Daoy (cell line): ENCODE measurements at places on chromosomes 1 and 21. TPM values are rescaled to one million over a fixed set of nuclear protein-coding genes. Genes with fewer than 3 reads are reported as not detected.
A peak's percentile ranks its signal among the peaks of the same experiment; 100 is the strongest.

Gene PTPN22
- total RNA-seq, result 1.5 and 4.1 TPM in 2 replicates

GRCh38 chr1:220786057-220786336 lies 716 bp upstream of the MTARC1 start:
- no peak for DNase-seq

Gene GJB5
- not detected in 2 replicates for total RNA-seq

DNA sequence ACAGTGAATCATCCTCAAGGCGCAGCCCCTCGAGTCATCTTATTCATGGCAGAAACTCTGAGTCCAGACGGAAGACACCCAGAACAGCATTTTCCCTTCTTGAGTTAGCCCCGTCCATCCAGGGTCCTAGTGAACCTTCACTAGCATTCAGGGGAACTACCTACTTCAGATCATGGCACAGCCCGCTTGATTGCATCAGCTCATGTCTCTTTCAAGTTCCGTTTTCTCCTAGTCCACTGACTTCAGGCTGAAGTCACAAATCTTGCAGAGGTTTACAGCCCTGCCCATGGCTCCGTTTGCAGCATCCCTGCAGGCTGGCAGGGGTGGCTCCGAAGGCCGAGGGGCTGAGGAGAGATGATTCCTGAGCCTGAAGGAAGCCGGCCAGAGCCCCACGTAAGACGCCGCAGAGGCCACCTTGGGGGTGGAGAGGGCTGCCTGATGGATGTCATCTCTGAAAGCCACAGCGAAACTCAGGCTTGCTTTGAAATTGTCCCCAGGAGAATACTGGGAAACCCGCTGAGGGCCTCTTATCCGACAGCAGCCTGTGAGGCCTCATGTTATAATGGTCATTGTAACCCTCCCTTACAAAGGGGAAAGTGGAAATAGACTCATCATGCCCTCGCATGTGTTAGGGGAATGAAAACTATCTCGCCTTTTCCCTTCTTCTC lies 310.2 kb upstream of the AJAP1 start:
- no peak for DNase-seq

Gene PMVK
- 3.8 and 5.7 TPM in 2 replicates for total RNA-seq

DNA sequence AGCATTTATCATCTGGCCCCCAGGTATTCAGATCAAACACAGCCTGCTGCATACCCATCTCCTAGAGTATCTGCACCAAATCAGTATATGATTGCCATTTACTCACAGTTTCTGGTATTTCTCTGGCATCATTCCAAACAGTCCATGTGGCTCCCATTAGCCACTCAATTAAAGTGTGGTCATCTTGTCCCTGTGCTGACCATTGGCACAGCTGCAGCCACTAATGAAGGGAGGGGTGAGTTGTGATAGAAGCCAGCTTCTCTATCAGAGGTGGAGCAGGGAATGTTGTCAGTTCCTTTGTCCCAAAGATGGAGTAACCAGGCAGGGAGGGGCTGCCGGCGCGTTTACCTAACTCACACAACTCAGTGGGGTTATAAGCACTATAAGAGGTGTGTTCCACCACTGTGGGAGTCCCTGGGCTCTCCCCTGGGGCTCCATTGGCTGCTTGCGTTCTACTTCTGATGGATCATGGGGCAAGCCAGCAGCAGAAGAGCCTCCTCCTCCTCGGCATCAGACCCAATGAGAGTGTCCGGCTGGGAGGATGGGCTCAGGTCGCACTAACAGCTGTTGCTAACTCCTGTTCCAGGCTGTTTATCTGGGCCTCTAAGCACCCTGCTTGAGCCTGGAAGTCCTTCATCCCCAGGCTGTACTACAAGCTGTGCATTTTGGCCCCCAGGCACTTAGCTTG lies 108.6 kb downstream of the GDAP2 start:
- peak; percentile 18 for DNase-seq

DNA sequence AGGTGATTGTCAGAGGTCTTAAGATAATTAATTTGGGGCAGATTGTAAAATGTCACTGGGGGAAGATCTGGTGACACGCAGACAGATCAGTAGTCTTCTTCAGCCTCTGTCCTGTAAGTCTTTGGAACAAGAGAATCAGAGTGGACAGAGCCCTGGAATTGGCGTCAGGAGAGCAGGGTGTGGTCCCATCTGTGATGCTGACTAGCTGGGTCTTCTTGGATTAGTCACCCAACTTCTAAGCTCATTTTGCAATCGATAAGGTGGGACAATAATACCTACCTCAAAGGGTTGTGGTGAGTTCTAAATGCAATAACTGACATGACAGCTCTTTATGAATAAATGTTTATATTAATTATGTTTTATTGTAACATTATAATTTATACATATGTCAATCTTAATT lies 4.8 kb downstream of the FASLG start:
- DNase-seq, result no peak

DNA sequence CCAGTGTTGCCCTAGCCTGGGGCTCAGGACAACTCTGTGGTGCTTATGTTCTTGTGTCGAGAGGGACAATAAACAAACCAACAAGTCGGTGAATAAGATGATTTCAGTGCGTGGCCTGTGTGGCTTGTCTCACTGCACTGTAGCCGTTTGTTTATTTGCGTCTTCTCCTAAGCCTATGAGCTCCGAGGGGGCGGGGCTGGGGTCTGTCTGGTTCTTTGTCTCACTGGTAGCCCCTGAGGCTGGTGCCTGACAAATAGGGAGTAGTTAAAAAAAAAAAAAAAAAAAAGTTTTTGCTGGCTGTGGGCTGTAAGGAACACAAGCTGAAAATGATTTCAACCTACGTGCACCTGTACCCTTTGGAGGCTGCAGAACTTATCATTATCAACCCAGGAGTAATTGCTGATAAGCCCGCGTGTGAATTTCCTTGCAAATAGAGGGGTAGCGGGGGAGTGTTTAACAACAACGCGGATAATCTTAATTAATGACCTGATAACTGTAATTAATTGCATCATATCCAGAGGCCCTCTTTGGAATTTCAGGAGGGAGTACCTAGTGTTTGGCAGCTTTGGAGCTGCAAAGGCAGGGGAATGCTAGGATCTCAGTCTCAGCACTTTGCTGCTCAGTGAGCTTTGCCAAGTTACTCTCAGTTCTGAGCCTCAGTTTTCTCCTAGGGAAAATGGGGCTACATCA lies 925 bp upstream of the ARHGEF10L start:
- DNase-seq, result no peak

DNA sequence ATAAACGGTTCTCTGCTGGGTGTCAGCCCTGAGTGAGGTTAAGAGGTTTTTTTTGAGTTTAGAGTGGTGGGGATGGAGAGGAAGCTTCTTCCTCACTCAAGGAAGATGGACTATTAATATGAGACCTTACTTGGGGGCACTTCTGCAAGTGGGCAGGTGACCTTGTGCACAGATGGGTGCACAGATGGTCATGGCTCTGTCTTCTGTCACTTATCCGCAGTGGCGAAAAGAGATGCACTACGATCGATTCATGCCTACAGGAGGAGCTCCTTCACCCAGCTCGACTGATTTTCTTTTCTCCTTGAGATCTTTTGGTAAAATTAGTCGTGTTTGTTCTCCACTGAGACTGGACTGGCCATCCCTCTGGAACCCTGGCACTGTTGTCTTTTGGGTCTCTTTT lies 22.9 kb upstream of the CYYR1 start:
- no peak for DNase-seq

Gene RIMKLA
- total RNA-seq, result 3.0 and 3.7 TPM in 2 replicates

DNA sequence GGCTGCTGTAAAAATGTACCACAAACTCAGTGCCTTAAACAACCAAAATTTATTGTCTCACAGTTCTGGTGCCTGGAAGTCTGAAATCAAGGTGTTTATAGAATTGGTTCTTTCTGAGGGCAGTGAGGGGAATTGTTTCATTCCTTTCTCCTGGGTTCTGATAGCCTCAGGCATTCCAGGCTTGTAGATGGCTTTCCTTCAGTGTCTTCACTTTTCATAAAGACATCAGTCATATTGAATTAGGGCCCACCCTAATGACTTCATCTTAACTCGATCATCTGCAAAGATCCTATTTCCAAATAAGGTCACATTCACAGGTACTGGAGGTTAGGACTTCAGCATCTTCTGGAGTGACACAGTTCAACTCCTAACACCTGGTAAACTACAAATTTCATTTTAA lies 15.0 kb downstream of the CDKN2C start:
- DNase-seq, result no peak

DNA sequence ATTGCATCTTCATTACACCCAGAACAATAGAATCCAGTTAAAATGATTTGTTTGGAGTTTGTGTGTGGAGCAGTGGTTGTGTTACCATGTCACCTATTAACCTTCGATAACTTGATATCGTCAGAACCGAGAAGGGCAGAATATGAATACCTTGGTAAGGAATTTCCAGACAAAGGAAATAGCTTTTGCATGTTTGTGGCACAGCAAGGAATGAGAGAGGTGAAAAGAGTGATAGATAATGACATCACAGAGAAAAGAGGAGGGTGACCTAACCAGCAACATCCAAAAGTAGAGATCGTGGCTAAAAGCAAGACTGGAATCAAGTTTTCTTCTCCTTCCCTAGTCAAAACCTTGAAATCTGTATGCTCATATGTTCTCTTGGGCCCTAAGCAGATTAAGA lies 244.6 kb upstream of the NEGR1 start:
- DNase-seq, result no peak

GRCh38 chr1:231159202-231159962 lies 2.5 kb upstream of the TRIM67 start:
- no peak for DNase-seq

DNA sequence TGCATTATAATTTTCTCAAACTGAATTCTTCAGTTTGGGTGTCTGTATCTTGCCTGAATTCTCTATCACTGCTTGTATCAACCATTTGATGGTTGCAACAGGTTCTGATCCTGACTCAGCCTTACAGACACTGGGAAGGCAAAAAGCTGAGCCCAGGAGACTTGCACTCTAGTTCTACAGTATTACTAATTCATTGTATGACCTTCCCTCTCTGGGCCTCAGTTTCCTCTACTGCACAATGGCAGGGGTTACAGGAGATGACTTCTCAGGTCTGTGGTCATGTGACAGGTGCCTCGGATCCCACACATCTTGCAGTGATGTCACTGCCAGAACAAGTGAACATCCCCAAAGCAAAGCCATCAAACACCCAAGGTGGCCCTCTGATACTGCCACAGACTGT lies 38.7 kb downstream of the RRAGC start:
- DNase-seq, result no peak

DNA sequence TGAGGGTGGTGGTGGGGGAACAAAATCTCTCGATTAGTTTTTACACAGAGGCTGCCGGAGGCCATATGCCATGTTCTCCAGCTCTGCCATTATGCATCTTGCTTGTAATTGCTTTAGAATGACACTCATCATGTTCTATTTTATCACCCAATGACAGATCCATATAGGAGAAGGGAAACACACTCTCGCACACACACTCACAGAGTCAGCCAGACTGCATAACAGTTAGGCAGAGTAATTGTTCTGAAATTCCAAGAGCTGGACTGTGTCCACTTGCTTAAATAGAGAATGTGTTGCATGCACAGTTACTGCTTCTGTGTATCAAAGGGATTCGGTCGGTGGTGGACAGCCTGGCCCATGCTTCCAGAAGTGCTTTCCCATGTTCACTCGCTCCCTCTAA lies 30.6 kb downstream of the KCND3 start:
- no peak for DNase-seq

DNA sequence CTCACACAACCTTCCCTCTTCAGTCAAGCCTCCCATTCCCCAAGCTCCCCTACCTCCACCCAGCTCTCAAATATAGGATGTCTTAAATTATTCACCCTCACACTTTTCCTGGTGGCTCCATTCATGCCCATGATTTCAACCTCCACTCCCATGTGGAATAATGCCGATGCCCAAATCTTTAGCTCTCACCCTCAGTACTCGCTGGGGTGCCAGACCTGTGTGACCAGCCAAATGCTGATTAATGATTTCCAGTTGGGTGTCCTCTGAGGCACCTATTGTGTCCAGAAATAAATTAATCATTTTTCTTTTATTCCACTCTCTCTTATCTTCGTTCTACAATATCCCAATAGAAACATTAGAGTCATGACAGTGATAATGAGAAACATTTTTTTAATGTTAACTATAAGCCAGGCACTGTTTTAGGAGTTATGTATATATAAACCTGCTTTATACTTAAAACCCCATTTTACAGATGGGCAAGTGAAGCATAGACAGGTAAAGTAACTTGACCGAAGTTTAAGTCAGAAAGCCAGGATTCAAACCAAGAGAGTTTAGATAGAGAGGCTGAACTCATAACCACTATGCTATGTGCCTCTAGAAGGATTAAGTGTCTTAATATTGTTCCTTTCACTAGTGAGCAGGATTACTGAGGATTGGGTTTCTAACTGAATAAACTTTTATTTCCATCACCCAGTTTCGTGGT lies 209.7 kb downstream of the DUSP10 start:
- DNase-seq, result no peak

Gene KIRREL1
- 42.6 and 46.0 TPM in 2 replicates for total RNA-seq

Gene BGLAP
- 0.17 TPM in 1 of 2 replicates, not detected in the other for total RNA-seq

- DNase-seq, result no peak
Observed at GRCh38 chr1:91153341-91153740, 131.5 kb upstream of the ZNF644 start.

Gene SPATC1L
- total RNA-seq, result 3.9 and 8.7 TPM in 2 replicates

- DNase-seq, result no peak
Observed at GRCh38 chr1:104855550-104855949, 1105.9 kb downstream of the AMY1C start.

- DNase-seq, result no peak
Observed at GRCh38 chr1:26618561-26618960, 77.3 kb upstream of the ARID1A start.

Gene CIART
- total RNA-seq, result not detected in 2 replicates
